ENCODE measurements at places on chromosomes 7 and 10. TPM values are rescaled to one million over a fixed set of nuclear protein-coding genes. Genes with fewer than 3 reads are reported as not detected.

SPDYE2B gene
- not detected for total RNA-seq

USP6NL gene
- 14.9 TPM for total RNA-seq

GRCh38 chr7:69757528-69757927, 159.3 kb downstream of the AUTS2 start:
- no peaks in the 10 kb centered on the region for H3K4me1 ChIP-seq
- no peak overlapping the region for H3K4me3 ChIP-seq
- no peaks in the 10 kb centered on the region for H3K36me3 ChIP-seq
- no peak for DNase-seq

DNA sequence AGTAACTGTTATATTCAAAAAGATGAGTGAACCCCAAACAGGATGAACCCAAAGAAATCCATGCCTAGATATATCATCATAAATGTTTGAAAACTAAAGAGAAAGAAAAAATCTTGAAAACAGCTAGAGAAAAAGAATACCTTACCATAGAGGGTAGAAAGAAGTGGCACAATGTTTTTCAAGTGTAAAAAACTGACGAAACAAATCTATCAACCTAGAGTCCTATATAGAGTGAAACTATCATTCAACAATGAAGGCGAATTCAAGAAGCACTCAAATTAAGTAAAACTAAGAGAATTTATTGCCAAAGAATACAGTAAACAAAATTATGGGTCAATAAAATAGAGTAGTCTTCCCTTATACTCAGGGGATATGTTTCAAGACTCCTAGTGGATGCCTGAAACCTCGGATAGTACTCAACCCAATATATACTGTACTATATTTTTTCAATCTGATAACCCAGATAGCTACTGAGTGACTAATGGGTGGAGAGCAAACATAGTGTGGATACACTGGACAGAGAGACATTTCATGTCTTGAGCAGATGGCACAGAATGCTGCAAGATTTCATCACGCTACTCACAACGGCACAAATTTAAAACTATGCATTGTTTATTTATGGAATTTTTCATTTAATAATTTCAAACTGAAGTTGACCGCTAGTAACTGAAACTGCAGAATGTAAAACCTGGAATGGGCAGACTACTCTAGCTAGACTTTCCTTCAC, 52.6 kb upstream of the TMEM106B start:
- no peaks in the 10 kb centered on the region for H3K36me3 ChIP-seq
- no peak overlapping the region for H3K27ac ChIP-seq
- H3K4me3 ChIP-seq: no peak overlapping the region
- DNase-seq: no peak

GRCh38 chr10:78749200-78749599, 319.6 kb upstream of the ZMIZ1 start:
- H3K4me1 ChIP-seq: peaks cover 9% of the 10 kb centered on the region
- no peaks in the 10 kb centered on the region for H3K27me3 ChIP-seq
- no peaks in the 10 kb centered on the region for H3K36me3 ChIP-seq

DNA sequence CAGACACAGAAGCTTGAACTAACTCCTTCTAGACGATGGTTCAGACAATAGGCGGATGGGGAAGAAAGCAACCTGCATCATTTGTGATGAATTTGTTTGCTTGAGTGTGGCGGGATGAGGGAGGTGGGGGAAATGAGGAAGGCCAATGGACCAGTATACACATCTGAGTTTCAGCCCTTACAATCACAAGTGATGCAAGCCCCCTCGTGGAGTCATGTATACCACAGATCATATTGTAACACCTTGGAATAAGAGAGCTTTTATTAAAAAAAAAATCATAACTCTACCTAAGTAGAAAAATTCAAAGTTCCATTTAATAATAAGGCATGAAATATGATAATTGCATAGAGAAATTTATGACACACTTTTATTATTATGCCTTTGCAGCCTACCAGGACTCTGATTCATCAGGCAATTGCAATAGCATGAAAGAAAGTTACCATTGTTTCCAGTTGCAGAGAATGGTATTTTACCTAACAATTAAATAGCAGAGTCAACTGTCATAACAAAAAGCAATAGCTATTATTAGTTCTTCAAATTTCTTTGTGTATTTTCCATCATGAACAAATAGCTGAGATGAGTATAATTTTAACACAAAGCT, 230.2 kb upstream of the AKR1E2 start:
- peaks cover 5% of the 10 kb centered on the region for H3K27me3 ChIP-seq
- no peaks in the 10 kb centered on the region for H3K36me3 ChIP-seq
- H3K27ac ChIP-seq: no peak overlapping the region
- H3K4me3 ChIP-seq: no peak overlapping the region
- no peaks in the 10 kb centered on the region for H3K4me1 ChIP-seq

ANXA8L1 gene
- total RNA-seq: 3.0 TPM

GRCh38 chr10:104396581-104396980, 42.9 kb downstream of the CFAP58 start:
- no peaks in the 10 kb centered on the region for H3K36me3 ChIP-seq
- no peaks in the 10 kb centered on the region for H3K27me3 ChIP-seq
- H3K27ac ChIP-seq: no peak overlapping the region
- no peak overlapping the region for H3K4me3 ChIP-seq
- DNase-seq: no peak

GRCh38 chr10:95728526-95728925, 27.4 kb upstream of the ENTPD1 start:
- no peaks in the 10 kb centered on the region for H3K4me1 ChIP-seq
- H3K36me3 ChIP-seq: no peaks in the 10 kb centered on the region
- H3K27me3 ChIP-seq: no peaks in the 10 kb centered on the region
- H3K27ac ChIP-seq: no peak overlapping the region

All from liver (tissue), 10 donors.